ENCODE measurements at places on chromosomes 12 and 14.

DNA sequence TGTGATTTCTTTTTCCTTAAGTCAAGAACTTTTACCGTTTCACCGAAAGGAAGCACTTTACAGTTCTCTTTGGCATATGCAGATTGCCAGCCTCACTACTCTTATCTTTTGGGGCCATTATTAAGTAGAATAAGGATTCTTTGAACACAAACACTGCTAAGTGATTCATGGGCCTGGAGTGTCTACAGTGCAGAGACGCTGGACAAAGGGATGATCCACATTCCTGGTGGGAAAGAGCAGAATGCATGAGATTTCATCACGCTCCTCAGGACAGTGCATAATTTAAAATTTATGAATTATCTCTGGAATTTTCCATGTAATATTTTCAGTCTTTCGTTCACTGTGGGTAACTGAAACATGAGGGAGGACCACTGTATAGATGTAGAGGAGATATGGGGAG lies 90.2 kb downstream of the TTLL5 start:
- no peak for DNase-seq

GRCh38 chr12:42130672-42131402 lies 13.8 kb downstream of the GXYLT1 start:
- no peak for DNase-seq

DNA sequence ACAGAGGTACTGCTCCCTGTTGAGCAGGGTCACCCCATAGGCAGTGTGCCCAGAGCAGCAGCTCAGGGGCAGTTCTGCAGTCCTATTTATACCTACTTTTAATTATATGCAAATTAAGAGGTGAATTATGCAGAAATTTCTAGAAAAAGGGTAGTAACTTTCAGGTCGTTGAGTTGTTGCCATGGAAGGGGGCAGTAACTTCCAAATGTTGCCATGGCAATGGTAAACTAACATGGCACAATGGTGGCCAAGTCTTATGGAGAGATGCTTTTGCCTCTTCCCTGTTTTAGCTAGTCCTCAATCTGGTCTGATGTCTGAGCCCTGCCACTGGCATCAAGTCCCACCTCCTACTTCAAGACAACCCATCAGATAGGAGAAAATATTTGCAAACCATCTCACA lies 30.4 kb upstream of the P2RX7 start:
- DNase-seq: no peak

DNA sequence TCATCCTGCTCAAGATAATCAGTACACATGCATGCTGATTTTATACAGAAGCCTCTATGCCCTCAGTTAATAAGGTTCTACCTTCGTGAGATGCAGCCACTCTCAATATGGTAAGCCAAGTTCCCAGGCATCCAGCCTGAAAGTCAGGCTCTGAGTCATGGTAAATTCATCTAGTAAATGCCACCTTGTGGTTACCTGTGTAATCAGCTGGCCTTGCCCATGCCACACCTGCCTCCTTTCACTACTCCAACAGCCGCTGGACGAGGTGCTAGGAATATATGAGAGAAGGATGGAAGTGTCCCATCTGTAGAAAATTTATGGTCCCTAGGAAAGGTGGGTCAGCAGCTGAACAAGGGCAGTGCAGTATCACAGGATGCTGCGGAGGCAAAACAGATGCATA lies 207.3 kb downstream of the SSPN start:
- DNase-seq: no peak

- no peak for DNase-seq
Measured at GRCh38 chr14:31388687-31389413, 31.5 kb downstream of the HEATR5A start.

DNA sequence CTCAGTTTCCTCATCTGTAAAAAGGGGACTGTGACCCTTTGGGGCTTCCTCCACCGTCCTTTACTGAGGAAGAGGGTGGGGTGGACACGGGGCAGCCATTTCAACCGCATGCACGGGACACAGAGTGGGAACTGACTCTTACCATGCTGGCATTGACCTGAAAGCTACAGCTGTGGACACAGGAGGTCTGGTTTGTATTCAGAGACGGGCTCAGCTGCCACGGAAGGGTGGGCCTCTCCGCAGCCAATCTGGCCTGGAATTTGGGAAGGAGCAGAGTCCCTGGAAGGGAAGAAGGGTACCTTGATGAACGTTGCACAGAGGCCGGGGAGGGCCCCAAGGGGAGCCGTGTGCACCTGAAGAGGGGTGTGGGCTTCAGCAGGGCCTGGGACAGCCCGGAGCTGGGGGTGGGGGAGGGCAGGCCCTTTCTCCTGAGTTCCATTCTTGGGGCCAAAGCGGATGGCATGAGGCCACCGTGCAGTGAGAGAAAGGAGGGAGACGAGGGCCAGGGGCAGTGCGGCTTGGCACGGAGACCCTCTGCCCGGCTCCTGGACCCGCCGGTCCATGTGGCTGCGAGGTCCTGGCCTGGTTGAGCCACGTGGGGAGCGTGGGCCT lies 14.5 kb downstream of the TNFAIP2 start:
- no peak for DNase-seq

- DNase-seq: no peak
Measured at GRCh38 chr12:113274848-113275247, 53.6 kb downstream of the TPCN1 start.

Data from stimulated activated CD8-positive, alpha-beta memory T cell treated with anti-CD3 and anti-CD28 coated beads, Interleukin-15, amount 100 ng/mL, for 1 hour (primary cell).